Common myeloid progenitor, CD34-positive (primary cell): ENCODE measurements at places on chromosomes 1 and 21.
A peak's percentile ranks its signal among the peaks of the same experiment; 100 is the strongest.

DNA sequence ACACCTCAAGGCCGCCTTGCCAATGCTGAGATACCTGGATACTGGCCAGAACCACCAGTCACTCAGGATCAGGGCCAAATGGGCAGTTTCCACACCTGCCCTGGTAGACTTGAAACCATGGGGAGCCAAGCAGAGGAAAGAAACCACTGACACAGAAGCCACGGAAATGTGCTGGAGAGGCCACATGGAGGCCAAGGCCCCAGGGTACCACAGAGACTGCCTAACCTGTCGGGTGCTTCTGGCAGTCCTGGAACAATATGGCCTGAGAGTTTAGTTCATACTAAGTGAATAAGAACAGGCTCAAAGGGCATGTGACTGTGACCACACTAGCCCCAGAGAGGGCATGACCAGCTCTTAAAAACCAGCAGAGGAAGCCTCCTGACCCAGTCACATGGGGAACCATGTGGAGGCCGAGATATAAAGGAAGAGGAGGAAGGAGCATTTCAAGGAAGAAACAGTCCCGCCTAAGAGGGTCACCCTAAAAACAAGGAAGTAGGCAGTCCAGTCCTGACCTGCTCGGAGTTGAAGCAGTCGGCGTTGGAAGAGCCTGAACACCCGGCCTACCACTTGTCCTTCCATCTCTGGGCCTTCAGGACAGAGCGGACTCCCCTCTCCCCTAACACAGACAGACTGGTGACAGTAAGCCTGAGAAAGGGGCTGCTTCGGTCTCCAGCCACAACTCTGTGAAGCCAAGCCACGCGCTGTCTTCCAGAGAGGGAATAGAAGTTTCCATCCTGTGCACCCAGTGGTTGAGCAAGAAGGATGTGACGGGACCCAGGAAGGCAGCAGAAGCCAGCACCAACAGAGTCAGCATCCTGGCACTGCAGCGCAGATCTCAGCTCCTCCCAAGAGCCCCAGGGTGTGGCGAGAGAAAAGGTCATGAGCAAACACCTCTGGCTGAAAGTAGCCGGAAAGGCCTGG is at the start of gene DENND2D:
Gene DENND2D (minus strand): TSS at position 766 of the 921 bp plus-strand sequence. CDS start 187 bp downstream, at position 579.
- no peak for DNase-seq

- DNase-seq, result no peak
These were observed 588.1 kb downstream of the KIF26B start for GRCh38 chr1:245742896-245743295.

GRCh38 chr1:38071312-38072256 is 25.0 kb upstream of the POU3F1 start:
- peak; percentile 43 for DNase-seq

DNA sequence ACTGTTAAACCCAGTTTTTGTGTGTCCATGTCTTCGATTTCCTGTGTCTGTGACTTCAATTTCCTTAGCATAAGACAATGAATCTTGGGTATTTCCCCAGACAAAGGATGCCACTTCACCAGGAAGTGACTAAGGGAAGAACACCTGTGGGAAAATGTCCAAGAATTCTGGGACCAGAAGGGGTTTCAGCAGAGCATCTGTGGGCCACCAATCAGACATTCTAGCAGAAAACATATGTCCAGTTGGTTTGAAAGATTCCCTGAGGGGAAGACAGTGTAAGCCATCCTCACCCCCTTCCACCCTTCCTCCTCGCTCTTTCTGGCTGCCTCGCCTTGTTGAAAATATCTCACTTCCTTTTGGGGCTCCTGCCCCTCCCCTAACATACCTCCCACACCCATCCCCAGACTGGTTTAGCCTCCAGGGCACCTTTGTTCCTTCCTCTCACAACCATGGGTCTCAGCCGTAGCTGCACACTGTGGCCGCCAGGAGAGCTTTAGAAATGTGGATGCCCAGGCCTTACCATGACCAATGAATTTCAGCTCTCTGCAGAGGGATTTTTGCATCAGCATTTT is 25.5 kb upstream of the IFNAR1 start:
- DNase-seq, result peak; percentile 54

DNA sequence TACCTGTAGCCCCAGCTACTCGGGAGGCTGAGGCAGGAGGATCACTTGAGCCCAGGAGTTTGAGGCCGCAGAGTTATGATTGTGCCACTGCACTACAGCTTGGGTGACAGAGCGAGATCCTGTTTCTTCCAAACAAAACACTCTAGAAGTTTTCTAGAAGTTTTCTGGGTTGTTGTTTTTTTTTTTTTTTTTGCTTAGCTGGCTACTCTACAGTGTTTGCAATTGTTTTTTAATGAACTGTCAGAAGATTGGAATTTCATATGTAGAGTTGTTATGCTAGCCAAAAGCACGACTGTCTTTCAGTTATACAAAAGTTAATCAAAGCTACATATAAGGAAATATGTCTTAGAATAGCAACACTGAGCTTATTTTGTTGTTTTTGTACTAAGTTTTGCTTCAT is 30.9 kb upstream of the NEXN start:
- no peak for DNase-seq

- DNase-seq, result peak; percentile 80
These were observed 94.1 kb downstream of the ERG start for GRCh38 chr21:38404177-38404576.

- DNase-seq, result no peak
These were observed 66.3 kb downstream of the ARHGEF10L start for GRCh38 chr1:17605582-17606344.

- peak; percentile 86 for DNase-seq
These were observed 87.5 kb upstream of the SGIP1 start for GRCh38 chr1:66446261-66447001.

- DNase-seq, result peak; percentile 61
These were observed 36.5 kb upstream of the CD5L start for GRCh38 chr1:157878059-157878458.

GRCh38 chr1:236280438-236281197 is 1.1 kb downstream of the ERO1B start:
- peak; percentile 5 for DNase-seq

- no peak for DNase-seq
These were observed 14.2 kb downstream of the SEMA4A start for GRCh38 chr1:156167536-156167935.

DNA sequence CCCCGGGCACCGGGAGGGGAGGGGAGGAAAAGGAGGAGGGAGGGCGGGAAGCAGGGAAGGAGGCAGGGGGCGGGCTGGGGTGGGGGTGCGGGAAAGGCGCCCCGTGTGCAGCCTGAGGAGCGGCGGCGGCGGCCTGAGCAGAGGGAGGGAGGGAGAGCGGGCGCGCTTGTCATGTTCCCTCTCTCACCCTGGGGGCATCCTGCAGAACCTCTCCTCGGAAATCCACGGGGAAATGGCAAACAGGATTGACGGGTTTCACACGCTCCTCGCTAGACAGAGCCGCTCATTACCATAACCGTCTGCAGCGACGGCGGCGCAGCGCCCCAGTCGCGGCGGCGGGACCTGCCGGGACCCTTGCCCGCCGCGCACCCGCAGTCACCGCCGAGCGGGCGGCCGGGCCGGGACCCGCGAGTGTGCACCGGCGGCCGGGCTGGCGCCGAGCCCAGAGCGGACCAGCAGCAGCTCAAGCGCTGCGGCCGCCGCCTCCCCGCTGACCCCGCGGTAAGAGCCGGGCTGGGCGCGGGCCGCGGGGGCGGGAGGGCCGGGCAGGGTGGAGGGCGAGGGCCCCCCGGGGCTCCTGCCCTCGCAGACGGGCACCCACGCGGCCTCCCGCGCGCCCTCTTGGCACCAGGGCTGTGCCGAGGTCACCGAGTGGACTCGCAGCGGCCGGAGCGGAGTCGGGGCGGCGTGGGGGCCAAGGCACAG is at the start of gene SERTAD4:
Gene SERTAD4 (plus strand): TSS at position 286 of the 705 bp plus-strand sequence. CDS start 5,165 bp downstream, outside the sequence.
- DNase-seq, result peak; percentile 19
